Stimulated activated CD8-positive, alpha-beta memory T cell treated with anti-CD3 and anti-CD28 coated beads, Interleukin-2, amount 100 ng/mL, for 48 hours (primary cell): ENCODE measurements at places on chromosomes 6 and 20.
A peak's percentile ranks its signal among the peaks of the same experiment; 100 is the strongest.

DNA sequence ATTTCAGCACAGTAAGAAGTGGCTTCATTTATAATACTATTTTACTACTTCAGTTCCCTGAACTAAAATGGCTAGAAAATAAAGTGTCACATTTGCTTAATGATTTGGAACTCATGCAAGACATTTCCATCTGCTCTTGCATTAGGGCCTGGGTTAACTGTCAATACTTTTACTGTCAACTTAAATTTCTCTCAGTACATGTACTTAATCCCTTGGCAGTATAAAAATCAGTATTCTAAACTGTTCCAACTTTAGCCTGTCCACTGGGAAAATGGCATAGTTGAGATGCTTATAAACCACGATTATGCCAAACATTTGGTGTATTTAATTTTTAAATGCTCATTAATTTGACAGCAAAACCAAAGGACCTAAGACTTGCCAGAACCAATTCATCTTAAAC, 154.5 kb downstream of the ASCC3 start:
- no peak for DNase-seq

DNA sequence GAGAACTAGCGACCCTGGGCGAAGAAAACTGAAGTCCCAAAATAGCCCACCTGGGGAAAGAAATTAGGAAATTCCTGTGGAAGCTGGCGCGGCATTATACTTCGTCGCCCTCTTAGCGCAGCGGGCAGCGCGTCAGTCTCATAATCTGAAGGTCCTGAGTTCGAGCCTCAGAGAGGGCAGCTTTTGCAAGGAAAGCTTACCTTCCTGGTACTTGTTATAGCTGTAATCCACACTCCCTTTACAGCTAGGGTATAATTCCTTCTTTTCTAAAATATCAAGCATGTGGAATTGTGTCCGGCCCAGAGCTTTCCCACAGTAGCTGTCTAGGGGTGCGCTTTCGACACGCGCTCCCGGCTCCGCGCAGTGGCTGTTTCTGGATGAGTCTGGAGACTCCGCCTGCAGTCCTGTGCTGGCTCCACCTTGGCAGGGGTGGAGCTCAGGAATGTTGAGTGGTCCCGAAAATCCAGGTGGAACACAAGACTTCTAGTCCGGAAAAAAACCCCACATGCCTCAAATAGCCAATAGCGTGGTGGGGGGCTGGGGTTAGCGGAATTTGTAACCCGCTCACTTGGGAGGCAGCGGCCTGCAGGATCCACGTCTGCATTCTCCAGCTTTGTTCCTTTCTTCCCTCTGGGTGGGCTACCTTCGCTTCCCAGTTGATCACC, 83.7 kb upstream of the ZNF322 start:
- DNase-seq, result no peak

DNA sequence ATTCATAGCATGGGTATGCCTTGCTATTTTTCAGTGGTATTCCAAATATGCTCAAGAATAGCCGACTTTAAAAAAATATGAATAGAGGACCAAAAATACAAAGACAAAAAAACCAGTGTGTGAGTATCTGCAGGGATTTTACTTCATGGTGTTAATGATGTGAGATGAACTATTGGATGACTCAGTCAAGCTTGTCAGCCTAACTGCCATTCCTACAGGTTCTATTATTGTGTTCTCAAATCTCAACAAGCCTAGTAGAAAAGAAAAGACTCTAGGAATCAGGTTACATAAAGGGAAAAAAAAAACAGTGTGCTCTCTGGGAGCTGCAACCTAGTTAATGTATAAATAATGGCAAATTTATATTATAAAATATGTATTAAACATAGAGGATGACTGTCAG, 588.4 kb upstream of the BTBD3 start:
- DNase-seq, result no peak

DNA sequence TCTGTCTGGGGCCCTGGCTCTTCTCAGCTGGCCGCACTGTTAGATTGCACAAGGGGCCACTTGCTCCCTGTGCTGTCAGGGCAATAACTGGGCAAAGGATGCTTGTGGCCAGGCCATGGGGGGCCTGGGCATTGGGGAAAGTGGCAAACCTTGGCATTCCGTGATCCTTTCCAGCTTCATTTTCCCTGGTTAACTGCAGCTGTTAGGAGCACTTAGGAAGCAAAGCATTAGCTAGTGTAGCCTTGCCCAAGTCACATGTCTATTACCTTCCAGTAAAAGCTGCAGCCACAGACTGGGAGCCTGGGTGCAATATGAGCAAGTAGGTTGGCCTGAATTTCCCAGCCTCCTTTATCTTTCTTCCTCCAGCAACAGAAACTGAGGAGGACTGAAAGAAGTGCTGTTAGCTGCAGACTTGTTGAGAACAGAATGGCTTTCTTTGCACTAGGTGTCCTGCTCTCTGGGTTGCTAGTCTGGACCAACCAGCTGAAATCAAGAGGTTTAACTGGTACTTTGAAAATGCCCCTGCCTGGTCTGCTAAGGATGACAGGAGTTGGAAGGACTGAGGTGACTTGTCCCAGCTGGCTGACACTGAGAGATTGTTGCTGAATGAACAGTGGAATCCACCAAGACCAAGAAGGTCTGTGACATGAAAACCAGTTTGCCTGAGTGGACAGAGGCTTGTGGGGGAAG, 312.3 kb upstream of the SUPT3H start:
- no peak for DNase-seq

- DNase-seq, result no peak
Measured at GRCh38 chr6:166119116-166119911, 48.3 kb downstream of the TBXT start.

- peak; percentile 17 for DNase-seq
Measured at GRCh38 chr6:38997128-38997761, 51.3 kb upstream of the GLP1R start.

GRCh38 chr6:87723170-87724078, 21.4 kb upstream of the AKIRIN2 start:
- DNase-seq, result no peak

GRCh38 chr20:9573335-9574151, 59.2 kb downstream of the LAMP5 start:
- no peak for DNase-seq

- no peak for DNase-seq
Measured at GRCh38 chr20:46773680-46774079, 64.2 kb downstream of the SLC2A10 start.

- no peak for DNase-seq
Measured at GRCh38 chr6:96716221-96716620, 121.1 kb downstream of the GPR63 start.

DNA sequence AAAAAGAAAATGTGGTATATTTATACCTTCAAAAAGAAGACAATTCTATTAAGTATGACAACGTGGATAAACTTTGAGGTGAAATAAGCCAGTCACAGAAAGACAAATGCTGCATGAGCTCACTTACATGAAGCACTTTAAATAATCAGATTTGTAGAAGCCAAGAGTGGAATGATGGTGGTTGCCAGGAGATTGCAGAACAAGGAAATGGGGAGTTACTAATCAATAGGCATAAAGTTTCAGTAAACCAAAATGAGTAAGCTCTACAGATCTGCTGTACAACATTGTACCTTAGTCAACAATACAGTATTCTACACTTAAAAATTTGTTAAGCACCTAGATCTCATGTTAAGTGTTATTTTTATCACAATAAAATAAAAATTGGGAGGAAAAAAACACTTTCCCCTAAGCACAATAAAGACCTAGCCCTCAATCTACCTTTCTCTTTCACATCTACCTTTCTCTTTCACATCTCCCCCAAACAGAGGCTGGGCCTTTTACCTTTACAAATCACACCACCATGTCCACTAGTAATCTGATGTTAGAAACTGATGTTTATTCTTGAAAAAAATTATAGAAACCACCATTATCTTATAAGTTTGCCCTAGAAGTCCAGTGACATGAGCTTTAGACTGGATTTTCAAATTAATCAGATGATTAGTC, 73.9 kb downstream of the PKIB start:
- no peak for DNase-seq

- no peak for DNase-seq
Measured at GRCh38 chr20:2537101-2537500, 728 bp downstream of the TMC2 start.

DNA sequence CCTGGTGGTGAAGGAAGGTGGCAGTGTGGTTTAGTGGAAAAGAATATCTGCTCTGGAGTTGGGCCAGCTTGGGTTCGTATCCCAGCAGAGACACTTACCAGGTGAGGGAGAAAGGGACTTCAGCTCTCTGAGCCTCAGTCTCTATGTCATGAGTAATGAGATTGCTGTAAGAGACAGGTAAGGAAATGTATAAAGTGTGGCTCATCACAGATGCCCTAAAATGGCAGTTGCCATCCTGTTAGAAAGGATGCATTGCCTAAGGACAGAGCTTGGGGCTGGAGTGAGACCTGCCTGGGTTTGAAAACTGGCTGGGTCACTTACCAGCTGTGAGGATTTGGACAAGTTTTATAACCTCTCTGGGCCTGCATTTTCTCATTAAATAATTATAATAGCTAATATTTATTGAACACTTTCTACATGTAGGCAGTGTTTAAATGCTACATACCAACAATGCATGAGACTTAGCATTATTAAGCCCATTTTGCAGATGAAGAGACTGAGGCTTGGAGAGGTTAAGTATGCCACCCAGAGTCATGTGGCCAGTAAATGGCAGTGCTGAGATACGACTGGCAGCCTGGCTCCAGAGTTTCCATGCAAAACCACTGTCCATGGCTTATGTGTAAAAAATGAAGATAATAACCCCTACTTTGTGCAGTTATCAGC, 157.0 kb downstream of the SOBP start:
- no peak for DNase-seq

- peak; percentile 27 for DNase-seq
Measured at GRCh38 chr6:12637960-12638641, 78.5 kb upstream of the PHACTR1 start.

DNA sequence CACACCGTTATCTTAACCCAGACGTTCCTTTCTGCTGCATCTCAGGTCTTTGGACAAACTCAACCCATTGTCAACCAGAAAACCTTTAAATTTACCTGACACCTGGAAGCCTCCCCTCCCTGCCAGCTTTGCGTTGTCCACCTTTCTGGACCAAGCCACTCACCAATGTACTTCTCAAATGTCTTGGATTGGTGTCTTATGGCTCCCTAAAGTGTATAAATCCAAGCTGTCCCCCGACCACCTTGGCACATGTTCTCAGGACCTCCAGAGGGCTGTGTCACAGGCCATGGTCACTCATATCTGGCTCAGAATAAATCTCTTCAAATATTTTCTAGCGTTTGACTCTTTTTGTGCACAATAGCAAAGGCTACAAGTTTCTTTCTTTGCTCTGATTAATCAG, 250.0 kb downstream of the DLL1 start:
- no peak for DNase-seq

- DNase-seq, result no peak
Measured at GRCh38 chr6:111301946-111302345, 181.1 kb downstream of the REV3L start.

- DNase-seq, result no peak
Measured at GRCh38 chr6:127949251-127949650, 48.4 kb upstream of the THEMIS start.

DNA sequence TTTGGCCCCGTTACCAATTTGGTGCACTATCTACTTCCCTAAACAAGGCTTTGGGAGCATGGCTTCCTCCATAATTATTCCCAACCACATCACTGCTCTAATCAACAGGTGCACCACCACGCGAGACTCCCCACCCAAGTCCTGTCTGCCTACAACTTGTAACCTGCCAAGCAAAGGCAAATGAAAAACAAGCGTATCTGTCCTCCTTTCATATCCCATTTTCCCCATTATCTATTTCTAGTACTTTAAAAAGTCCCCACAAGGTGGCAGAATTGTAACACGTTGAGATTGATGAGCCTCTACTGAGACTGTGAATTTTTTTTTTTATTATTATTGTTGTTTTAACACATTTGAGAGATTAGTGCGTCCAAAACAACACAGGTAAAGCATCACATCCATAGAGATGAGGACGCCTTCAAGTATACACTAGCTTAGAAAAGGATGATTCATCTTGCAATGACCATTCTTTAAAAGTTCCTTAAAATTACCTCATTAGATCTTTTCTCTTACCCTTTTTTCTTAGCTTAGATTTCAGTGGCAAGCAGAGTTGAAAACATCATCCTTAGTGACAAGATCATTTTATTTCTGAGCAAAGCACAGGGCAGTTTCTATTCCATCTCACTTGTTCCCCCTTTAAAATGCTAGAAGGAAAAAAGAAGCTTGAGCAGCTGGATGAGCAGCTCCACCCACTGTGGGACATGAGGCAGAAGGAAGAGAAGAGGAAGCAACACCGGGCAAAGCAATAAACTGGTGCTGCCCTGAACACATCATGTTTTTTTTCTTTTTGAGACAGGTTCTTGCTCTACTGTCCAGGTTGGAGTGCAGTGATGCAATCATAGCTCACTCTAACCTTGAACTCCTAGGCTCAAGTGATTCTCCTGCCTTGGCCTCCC, 210.8 kb downstream of the ARHGAP18 start:
- DNase-seq, result no peak

- DNase-seq, result no peak
Measured at GRCh38 chr6:2429460-2429859, 184.1 kb upstream of the GMDS start.

- DNase-seq, result no peak
Measured at GRCh38 chr20:24442909-24443308, 26.5 kb upstream of the SYNDIG1 start.

- no peak for DNase-seq
Measured at GRCh38 chr6:134802426-134803058, 147.4 kb downstream of the ALDH8A1 start.

DNA sequence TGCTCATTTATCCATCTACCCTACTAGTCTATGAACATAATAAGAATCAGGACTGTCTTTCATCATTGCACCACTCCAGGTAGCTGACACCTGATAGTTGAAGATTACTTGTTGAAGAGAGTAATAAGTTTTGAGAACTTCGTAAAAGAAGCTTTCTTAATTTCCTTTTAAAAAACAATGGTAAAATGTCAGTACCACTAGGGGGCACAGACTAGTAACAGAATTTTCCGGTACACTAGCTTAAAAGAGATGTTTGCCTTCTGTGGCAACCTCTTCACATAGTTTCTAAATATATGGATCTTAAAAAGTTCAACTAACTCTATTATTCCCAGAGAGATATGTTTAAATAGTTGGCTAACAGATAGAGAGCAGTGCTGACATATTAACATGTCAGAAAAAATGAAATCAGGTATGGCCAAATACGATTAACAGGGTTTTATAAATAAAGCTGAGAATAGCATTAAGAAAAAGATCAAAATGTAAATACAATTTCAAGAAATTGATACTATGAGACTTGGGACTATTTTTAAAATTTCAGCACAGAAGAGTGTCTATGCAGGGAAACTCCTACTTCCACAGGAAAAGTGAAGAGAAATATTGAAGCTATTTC, 5.4 kb upstream of the KCNQ5 start:
- no peak for DNase-seq

- no peak for DNase-seq
Measured at GRCh38 chr6:165086814-165087213, 222.6 kb downstream of the C6orf118 start.

DNA sequence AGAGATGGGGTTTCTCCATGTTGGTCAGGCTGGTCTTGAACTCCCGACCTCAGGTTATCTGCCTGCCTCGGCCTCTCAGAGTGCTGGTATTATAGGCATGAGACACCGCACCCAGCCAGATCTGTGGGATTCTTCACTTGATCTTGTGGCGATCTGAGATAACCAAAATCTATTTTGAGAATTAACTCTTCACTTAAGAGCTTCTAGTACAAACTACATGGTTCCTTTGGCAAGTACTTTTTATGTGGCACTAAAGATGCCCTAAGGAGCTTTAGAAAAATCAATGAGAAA, 37.8 kb upstream of the TFB1M start:
- no peak for DNase-seq
